ENCODE measurements at places on chromosomes 4 and X. TPM values are rescaled to one million over a fixed set of nuclear protein-coding genes. Genes with fewer than 3 reads are reported as not detected.

DNA sequence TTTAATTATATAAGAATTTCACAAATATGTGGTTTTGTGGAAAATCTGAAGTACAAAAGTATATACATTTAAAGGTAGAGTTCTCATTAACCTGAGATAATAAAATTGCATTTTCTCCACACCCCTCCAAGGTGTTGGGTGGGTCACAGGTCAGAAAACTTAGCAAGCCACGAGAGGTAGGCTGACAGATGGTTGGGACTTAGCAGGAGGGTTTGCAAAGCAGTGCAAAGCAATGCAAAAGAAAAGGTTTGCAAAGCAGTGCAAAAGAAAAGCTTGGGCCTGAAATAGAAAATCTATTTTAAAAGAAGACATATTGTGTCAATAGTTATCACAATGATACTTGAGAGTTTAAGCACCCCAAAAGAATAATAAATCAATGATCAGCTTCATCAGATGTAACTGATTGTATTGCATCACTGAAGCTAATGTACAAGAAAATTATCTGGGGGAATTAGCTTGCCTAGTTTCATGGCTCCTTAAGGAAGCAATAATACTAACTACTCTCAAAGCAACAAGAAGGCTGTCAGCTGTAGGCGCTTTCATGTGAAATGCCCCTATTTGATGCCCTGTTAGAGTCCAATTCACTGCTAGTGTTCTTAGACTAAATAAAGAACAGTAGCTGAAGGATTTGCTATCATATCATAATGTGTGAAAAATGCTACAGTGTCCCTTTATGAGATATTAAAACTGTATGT is 319.5 kb downstream of the KCNIP4 start:
- H3K36me3 ChIP-seq, result no peaks in the 10 kb centered on the region
- H3K27ac ChIP-seq, result no peak overlapping the region
- H3K4me1 ChIP-seq, result no peaks in the 10 kb centered on the region
- no peak for DNase-seq
- no peak overlapping the region for H3K4me3 ChIP-seq

GRCh38 chrX:12911122-12911470 is 4.7 kb downstream of the TLR8 start:
- H3K36me3 ChIP-seq, result no peaks in the 10 kb centered on the region
- DNase-seq, result no peak
- H3K27ac ChIP-seq, result no peak overlapping the region
- H3K4me3 ChIP-seq, result no peak overlapping the region

DNA sequence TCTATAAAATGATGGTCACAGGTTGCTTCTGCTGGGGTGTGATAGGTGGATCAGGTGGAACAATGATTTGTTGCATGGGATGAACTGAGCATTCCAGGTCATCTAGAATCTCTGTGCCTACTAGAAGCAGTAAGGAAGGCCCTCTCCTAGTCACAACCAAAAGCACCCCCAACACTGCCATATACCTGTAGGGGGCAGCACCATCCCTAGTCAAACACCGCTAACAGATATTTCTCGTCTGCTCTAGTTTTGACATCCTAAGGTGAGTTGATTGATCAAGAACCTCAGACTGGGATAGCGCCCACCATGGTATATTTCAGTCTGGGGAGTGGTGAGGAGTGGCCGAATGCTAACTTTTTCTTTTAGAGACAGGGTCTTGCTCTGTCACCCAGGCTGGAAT is 160.2 kb downstream of the NHS start:
- no peak overlapping the region for H3K4me3 ChIP-seq
- H3K36me3 ChIP-seq, result no peaks in the 10 kb centered on the region
- H3K27me3 ChIP-seq, result no peaks in the 10 kb centered on the region
- H3K27ac ChIP-seq, result no peak overlapping the region

DNA sequence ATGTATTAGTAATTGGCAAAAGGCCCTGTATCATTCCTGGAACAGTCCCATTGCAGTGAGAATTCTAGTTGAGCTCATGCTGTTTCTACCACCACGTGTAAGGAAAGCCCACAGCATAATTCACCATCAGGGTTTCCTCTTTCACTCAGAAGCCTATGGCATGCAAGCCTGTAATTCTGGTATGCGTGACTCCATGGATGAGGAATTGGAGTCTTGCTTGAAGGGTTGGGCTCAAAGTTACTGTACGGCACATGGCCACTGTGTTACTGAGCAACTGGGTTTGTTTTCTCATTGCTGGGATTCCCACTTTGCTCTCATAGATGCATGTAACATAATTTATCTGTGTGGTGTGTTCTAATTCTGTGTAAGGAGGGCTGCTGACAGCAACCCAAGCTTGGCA is 132.3 kb upstream of the NR3C2 start:
- no peak overlapping the region for H3K27ac ChIP-seq
- no peak overlapping the region for H3K4me3 ChIP-seq
- no peaks in the 10 kb centered on the region for H3K36me3 ChIP-seq

- no peaks in the 10 kb centered on the region for H3K4me1 ChIP-seq
- no peak overlapping the region for H3K4me3 ChIP-seq
- no peaks in the 10 kb centered on the region for H3K36me3 ChIP-seq
- H3K27me3 ChIP-seq, result no peaks in the 10 kb centered on the region
- DNase-seq, result no peak
- no peak overlapping the region for H3K27ac ChIP-seq
These were observed 49.5 kb downstream of the SLIT2 start for GRCh38 chr4:20301161-20301560.

- H3K4me3 ChIP-seq, result no peak overlapping the region
- DNase-seq, result no peak
- no peaks in the 10 kb centered on the region for H3K27me3 ChIP-seq
- H3K4me1 ChIP-seq, result no peaks in the 10 kb centered on the region
These were observed 318.2 kb downstream of the CCSER1 start for GRCh38 chr4:90445380-90445779.

Gene TLR2
- under 0.01 TPM for total RNA-seq

Gene TLR1
- 1.1 TPM for total RNA-seq

Gene EGFL6
- total RNA-seq, result not detected
